ENCODE measurements at places on chromosomes 11 and 22.

DNA sequence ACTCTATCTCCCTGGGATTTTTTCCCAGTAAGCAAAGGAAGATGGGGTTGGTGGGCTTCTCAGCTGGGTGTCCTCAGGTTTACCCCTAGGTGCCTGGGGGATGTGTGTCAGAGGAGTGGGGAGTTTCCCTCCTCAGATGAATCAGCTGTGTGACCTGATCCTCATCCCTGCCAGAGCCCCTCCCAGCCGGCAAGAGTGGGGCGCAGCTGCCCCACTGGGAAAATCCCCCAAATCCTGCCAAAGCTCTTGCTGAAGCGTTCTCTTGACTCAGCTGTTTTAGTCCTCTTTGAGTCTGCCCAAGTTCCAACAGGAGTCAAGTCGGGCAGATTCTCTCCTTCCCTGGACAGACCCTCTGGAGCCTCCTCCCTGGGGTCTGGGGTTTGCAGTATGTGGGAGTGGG, 6.0 kb downstream of the C11orf68 start:
- DNase-seq, result no peak

GRCh38 chr11:27763736-27764135, 63.5 kb upstream of the BDNF start:
- DNase-seq, result no peak

DNA sequence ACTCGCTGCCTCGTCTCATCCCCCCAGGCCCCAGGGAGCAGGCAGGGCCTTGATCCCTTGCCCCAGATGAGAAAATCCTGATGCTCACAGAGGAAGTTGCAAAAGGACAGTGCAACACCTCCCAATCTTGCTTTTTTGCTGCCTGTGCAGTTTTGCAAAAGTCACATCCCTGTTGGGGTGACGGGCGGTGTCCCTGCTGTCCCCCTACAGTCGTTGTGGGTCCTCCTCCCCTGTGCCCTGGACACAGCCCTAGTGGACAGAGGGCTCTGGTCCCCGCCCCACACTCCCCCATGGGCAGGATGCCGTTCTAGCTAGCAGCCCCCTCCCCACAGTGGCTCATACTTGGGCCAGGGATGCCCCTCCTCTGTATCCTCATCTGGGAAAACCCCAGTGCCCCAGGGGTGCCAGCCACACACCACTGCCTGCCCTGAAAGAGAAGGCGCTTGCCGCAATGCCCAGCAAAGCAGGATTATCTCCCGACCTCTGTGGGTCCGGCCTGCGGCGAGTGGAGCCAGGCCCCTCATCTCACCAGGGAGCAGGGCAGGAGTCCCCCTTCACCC, 18.4 kb upstream of the CTSD start:
- no peak for DNase-seq

DNA sequence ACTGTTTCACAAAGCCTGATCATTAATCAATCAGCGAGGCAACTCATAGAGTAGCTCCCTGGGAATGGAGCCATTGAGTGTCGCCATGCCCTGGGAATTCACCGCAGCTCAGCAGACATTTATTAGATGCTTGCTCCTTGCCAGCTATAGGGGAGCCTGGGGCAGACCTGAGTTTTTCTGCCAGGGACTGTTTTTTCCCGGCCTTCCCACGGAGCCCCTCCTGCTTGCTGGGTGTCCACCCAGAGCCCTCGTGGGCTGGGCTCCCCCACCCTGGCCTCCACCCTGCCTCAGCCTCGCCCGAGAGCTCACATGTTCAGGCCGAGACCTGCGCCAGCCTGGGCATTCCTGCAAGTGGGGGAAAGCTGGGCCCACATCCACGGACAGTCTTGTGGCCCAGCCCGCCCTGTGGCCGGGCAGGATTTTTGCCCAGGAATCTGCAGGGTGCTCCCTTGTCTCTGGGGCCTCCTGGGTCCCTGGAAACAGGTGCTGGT, 64.9 kb downstream of the SMIM38 start:
- DNase-seq, result no peak

DNA sequence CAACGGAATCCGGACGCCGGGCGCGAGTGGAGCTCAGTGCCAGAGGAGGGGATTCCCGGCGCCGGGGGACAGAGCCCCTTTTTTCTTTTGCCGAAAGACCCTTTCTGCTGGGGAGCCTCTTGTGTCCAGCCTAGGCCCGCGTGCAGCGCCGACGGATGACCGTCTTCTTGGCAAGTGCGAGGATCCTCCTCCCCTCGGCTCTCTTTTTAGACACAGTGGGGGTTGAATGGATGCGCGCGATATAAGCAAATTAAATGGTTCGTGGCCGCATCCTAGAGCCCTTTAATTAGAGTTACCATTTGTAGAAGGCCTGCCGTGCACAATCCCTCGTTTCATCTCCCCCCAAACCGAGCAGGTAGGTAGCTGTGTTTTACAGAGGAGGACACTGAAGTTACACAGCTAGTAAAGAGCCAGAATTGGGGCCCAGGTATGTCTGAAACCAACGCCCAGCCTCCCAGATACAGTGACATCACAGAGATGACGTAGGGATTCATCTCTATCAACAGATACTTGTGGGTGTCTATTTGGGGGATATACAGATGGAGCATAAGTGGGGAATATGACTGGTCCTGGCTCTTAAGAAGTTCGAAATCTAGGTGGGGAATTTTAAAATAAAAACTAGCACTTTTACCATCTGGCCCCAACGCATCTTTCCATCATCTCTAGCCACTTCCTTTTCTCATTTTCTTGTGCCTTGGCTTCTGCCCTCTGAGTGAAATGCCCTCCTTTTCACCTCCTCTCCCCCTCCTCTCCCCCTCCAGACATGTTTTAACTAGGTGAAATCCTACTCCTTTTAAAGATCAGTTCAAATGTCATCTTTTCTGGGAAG, 875 bp downstream of the TCP11L1 start:
- no peak for DNase-seq

Measured in stimulated activated CD4-positive, alpha-beta T cell treated with anti-CD3 and anti-CD28 coated beads, TNF-alpha, amount 100 ng/mL, for 1 hour (primary cell).